IMR-90 (cell line): ENCODE measurements at places on chromosomes 6 and 20. TPM values are rescaled to one million over a fixed set of nuclear protein-coding genes. Genes with fewer than 3 reads are reported as not detected.

DNA sequence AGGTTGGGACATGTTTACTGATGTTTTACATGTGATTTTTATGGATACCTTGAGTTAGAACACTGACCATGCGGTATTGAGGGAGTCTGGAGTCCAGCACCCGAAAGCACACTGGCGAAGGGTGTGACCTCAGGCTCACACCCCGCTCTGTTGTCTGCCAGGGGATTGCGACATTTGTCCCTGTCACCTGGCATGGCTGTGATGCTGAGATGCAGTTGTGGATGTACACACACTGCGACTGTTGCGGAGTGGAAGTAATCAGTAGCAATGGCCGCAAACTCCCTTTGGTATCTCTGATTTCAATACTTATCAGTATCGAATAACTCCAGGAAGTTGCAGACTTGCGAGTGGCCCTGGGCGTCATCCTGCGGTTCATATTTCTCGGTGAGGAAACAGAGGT is 43.2 kb downstream of the CDH4 start:
- H3K4me3 ChIP-seq, result no peak overlapping the region
- no peaks in the 10 kb centered on the region for H3K27me3 ChIP-seq
- no peak overlapping the region for H3K27ac ChIP-seq
- peak; percentile 34 for DNase-seq
- H3K36me3 ChIP-seq, result no peaks in the 10 kb centered on the region; the same call in 1 of the 2 replicates
- H3K4me1 ChIP-seq, result 0 out of 2 replicates have a peak, but pooled peaks cover 2% of the 10 kb centered on the region

- H3K4me1 ChIP-seq, result no peaks in the 10 kb centered on the region
- no peak for DNase-seq
- no peak overlapping the region for H3K4me3 ChIP-seq
- H3K27ac ChIP-seq, result no peak overlapping the region
- H3K36me3 ChIP-seq, result no peaks in the 10 kb centered on the region
Observed at GRCh38 chr20:61769286-61769832, 296.3 kb downstream of the TAF4 start.

GRCh38 chr20:50496773-50497385 is 13.3 kb upstream of the PTPN1 start:
- no peaks in the 10 kb centered on the region for H3K27me3 ChIP-seq

DNA sequence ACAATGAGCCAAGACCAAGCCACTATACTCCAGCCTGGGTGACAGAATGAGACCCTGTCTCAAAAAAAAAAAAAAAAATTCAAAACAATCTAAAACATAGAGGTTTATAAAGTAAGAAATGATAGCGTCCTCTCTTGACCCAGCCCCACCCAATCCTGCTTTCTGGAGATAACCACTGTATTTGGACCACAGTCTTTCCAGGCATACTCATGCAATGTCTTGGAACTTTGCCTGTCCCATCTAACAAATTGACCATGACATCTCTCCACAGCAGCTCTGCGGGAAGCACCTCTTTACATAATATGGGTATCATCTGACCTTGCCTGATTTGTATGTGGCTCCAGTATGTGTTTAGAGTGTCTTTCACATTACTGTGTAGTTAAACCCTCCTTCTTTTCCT is 9.1 kb upstream of the SHLD1 start:
- H3K27me3 ChIP-seq, result no peaks in the 10 kb centered on the region
- H3K4me1 ChIP-seq, result peaks cover 12% of the 10 kb centered on the region
- no peak overlapping the region for H3K4me3 ChIP-seq
- peak; percentile 76 for DNase-seq

The VGLL2 gene
- polyA plus RNA-seq, result not detected in 2 replicates

The FAXC gene
- 2.7 and 3.4 TPM in 2 replicates for polyA plus RNA-seq

The ISM1 gene
- 0.03 TPM in 1 of 2 replicates, not detected in the other for polyA plus RNA-seq

DNA sequence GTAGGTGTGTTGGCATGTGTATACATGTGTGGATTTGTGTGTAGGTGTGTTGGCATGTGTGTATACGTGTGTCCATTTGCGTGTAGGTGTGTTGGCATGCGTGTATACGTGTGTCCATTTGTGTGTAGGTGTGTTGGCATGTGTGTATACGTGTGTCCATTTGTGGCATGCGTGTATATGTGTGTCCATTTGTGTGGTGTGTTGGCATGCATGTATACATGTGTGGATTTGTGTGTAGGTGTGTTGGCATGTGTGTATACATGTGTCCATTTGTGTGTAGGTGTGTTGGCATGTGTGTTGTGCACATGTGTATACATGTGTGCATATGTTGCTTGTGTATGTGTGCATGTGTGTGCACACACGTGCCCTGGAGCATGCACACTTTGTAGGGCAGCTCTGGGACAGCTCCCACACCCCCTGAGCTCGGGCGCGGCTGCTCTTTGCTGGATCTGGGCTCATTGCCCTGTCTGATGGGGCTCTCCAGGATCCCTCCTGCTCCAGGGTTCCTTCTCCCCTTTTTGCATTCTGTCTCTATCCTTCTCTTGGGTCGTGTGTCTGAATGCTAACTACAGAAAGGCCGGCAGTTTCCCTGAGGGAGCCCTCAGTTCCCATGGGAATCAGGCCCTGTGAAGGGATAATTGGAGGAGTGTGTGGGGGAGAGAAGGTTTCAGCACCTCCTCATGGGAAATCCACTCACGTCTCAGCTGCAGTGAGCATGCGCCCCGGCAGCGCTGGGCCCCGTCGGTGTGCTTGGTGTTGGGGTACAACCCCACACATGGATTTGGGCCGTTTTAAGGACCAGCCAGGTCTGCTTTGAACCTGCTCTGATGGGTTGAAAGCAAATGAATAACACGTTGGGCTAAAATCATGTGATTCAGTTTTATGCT is 102.0 kb downstream of the ERMARD start:
- no peak overlapping the region for H3K27ac ChIP-seq
- no peaks in the 10 kb centered on the region for H3K4me1 ChIP-seq
- no peaks in the 10 kb centered on the region for H3K36me3 ChIP-seq
- DNase-seq, result no peak
- no peaks in the 10 kb centered on the region for H3K27me3 ChIP-seq
- no peak overlapping the region for H3K4me3 ChIP-seq

- no peak for DNase-seq
- no peak overlapping the region for H3K27ac ChIP-seq
- no peaks in the 10 kb centered on the region for H3K36me3 ChIP-seq
- H3K27me3 ChIP-seq, result peaks cover 38% of the 10 kb centered on the region
- H3K4me3 ChIP-seq, result no peak overlapping the region
- no peaks in the 10 kb centered on the region; the same call in 1 of the 2 replicates for H3K4me1 ChIP-seq
Observed at GRCh38 chr6:33114406-33114805, 38.6 kb downstream of the HLA-DPB1 start.

DNA sequence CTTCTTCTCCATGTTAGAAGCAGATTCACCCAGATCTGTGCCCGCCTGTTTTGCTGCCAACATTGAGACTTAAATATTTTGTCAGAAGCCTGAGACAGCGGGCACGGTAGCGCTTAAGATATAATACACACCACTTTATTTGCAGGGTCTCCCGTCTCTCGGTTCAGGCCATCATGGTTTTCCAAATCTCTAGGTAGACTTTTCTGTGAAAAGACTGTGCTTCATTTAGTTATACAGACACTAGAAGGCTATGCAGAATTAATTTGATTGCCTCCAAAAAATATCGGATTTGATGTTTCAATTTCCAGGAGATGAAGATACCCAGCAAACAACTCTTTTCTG is 598 bp downstream of the TBP start:
- no peaks in the 10 kb centered on the region; the same call in 1 of the 2 replicates for H3K4me1 ChIP-seq
- peak overlapping the region; percentile 70 for H3K4me3 ChIP-seq
- no peaks in the 10 kb centered on the region for H3K27me3 ChIP-seq
- H3K36me3 ChIP-seq, result peaks cover 4% of the 10 kb centered on the region
- H3K27ac ChIP-seq, result peak overlapping the region; percentile 90
- DNase-seq, result no peak

The ZNF343 gene
- 7.4 and 7.8 TPM in 2 replicates for polyA plus RNA-seq

The TFAP2D gene
- not detected in 2 replicates for polyA plus RNA-seq

DNA sequence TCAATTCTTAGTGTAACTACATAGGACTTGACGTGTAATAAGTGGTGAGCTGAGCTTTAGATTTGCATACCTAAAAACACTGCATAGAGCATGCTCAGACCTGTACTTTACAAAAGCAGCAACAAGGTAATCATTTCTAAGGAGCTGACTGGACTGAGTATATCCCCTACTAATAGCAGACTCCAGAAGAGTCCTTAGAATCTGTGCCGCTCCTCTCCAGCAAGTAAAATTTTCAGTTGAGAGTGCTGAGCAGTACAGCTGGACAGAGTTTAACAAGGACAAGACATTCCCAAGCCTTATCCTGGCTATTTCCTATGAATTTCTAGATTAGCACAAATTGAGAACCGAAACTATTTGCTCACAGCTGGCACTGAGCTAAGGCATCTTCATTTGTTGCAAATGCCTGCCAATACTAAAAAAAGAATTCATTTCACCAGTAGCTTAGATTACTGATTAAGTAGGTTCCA is 26.1 kb upstream of the KLHL31 start:
- no peaks in the 10 kb centered on the region for H3K4me1 ChIP-seq
- no peak overlapping the region for H3K4me3 ChIP-seq
- H3K27ac ChIP-seq, result no peak overlapping the region

DNA sequence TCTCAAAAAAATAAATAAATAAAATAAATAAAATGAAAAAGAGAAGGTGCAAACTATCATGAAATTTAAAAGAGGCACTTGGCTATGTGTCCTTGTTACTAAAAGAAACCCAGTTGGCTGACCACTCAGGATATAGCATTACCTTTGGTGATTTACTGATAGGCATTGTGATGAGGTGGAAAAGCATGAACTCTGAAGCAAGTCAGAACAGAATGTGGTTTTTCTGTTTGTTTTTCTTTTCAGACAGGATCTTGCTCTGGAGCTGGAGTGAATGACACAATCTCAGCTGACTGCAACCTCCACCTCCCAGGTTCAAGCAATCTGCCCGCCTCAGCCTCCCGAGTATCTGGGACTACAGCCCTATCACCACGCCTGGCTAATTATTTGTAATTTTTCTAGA is 31.9 kb downstream of the ZNF184 start:
- H3K4me3 ChIP-seq, result no peak overlapping the region
- H3K27me3 ChIP-seq, result no peaks in the 10 kb centered on the region
- H3K4me1 ChIP-seq, result no peaks in the 10 kb centered on the region
- DNase-seq, result peak; percentile 1
- no peaks in the 10 kb centered on the region for H3K36me3 ChIP-seq
- H3K27ac ChIP-seq, result no peak overlapping the region

DNA sequence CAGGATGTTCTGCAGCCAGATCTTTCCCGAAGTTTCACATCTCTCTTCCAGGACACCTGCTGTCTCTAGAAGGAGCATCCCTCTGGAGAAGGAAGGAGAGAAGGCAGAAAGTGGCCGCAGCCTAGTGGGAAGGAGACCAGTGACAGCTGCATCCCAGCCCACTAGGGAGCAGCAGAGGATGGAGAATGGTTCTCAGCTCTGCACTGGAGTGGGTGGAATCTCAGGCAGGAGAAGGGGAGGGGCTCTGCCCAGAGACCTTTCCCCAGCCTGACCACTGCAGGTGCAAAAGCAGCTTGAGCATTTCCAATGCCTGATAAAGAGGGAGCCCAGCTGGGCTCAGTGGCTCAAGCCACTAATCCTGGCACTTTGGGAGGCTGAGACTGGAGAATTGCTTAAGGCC is 32.3 kb downstream of the NCR2 start:
- H3K36me3 ChIP-seq, result no peaks in the 10 kb centered on the region
- peaks cover 29% of the 10 kb centered on the region for H3K27me3 ChIP-seq
- H3K27ac ChIP-seq, result no peak overlapping the region

- no peaks in the 10 kb centered on the region for H3K4me1 ChIP-seq
- H3K4me3 ChIP-seq, result no peak overlapping the region
- H3K27me3 ChIP-seq, result no peaks in the 10 kb centered on the region
- peak; percentile 0 for DNase-seq
- no peaks in the 10 kb centered on the region for H3K36me3 ChIP-seq
Observed at GRCh38 chr20:1566701-1567100, 9.2 kb upstream of the SIRPD start.

- no peak overlapping the region for H3K27ac ChIP-seq
- H3K27me3 ChIP-seq, result peaks cover 20% of the 10 kb centered on the region
- no peak for DNase-seq
- no peak overlapping the region for H3K4me3 ChIP-seq
- H3K36me3 ChIP-seq, result no peaks in the 10 kb centered on the region
- peaks cover 2% of the 10 kb centered on the region; the same call in 1 of the 2 replicates for H3K4me1 ChIP-seq
Observed at GRCh38 chr20:63394069-63394919, 33.1 kb upstream of the CHRNA4 start.

DNA sequence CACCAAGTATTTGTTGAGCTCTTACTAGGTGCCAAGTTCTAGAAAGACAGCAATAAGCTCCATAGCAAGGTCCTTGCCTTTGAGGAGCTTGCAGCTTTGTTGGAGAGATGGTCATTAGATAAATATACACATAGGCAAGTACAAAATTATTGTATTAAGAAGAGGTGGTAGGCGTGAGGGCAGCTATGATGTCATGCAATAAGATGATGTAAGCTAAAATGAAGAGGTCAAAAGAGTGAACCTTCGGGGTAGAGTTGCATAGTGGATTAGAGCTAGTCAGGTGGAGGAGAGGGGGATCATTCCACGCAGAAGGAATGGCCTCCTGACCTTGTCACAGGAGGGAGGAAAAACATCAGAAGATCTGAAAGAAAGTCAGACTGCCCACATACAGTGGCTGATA is 141.9 kb upstream of the PCSK2 start:
- H3K4me1 ChIP-seq, result no peaks in the 10 kb centered on the region
- H3K27ac ChIP-seq, result no peak overlapping the region
- no peaks in the 10 kb centered on the region for H3K27me3 ChIP-seq
- H3K36me3 ChIP-seq, result no peaks in the 10 kb centered on the region
- DNase-seq, result no peak

DNA sequence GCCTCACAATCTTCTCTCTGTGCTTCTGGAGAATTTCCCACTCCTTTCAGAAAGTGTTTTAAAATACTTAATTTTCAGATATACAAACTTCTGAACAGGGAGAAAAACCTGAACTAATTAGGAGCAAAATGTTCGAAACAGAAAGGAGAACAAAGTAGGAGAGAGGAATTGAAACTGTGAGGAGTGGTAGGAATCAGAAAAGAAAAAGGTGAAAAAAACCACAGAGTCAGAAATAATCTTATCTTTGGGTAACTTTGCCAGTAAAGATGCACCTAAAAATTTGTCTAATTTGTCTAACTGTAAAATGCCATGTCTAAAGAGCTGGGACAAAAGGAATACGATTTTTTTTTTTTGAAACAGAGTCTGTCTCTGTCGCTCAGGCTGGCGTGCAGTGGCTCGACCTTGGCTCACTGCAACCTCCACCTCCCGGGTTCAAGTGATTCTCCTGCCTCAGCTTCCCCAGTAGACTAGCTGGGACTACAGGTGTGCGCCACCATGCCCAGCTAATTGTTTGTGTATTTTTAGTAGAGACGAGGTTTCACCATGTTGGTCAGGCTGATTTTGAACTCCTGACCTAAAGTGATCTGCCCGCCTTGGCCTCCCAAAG is 4.7 kb upstream of the RIPOR2 start:
- no peak for DNase-seq
- H3K36me3 ChIP-seq, result no peaks in the 10 kb centered on the region
- no peak overlapping the region for H3K27ac ChIP-seq
- H3K4me1 ChIP-seq, result peaks cover 6% of the 10 kb centered on the region

GRCh38 chr20:24373372-24373771 is 96.1 kb upstream of the SYNDIG1 start:
- H3K4me1 ChIP-seq, result no peaks in the 10 kb centered on the region
- H3K27me3 ChIP-seq, result no peaks in the 10 kb centered on the region
- no peak for DNase-seq
- H3K36me3 ChIP-seq, result no peaks in the 10 kb centered on the region
- H3K4me3 ChIP-seq, result no peak overlapping the region
